ENCODE measurements at places on chromosomes 16 and 17. TPM values are rescaled to one million over a fixed set of nuclear protein-coding genes. Genes with fewer than 3 reads are reported as not detected.

The NSMCE1 gene
- total RNA-seq: 34.6 TPM

The TMC7 gene
- 4.2 TPM for total RNA-seq

The CCNF gene
- total RNA-seq: 3.6 TPM

The FBXL16 gene
- total RNA-seq: 0.18 TPM

DNA sequence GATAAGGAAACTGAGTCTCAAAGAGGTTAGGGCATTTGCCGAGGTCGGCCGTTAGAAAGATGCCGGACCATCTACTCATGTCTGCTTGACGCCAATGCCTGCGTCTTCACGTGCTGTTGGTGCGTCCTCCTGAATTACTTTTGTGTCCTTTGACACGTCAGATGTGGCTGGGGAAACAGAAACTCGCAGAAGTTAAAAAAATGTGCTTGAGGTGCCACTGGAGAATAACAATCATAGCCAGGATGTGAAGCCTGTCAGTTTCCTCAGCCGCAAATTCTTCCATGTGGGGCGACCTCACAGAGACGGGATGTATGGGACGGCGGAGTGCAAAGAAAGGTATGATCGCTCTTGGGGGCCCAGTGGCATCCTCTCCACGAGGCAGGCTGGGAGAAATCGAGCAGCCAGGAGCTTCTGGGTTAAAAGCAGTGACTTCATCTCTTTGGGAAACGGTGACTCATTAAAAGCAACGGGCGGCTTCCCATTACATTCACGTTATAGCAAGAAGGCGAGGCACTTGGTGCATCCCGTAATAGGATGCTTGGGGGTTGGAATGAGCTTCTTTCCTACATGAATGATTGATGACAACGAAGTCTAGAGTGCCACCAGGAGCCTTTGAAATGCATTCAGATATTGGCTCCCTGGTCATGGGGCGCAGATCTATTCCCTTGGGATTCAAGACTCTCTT is 67.8 kb downstream of the BMERB1 start:
- no peak for DNase-seq

- peak; percentile 79 for DNase-seq
Measured at GRCh38 chr17:50904518-50905459, 38.6 kb upstream of the TOB1 start.

DNA sequence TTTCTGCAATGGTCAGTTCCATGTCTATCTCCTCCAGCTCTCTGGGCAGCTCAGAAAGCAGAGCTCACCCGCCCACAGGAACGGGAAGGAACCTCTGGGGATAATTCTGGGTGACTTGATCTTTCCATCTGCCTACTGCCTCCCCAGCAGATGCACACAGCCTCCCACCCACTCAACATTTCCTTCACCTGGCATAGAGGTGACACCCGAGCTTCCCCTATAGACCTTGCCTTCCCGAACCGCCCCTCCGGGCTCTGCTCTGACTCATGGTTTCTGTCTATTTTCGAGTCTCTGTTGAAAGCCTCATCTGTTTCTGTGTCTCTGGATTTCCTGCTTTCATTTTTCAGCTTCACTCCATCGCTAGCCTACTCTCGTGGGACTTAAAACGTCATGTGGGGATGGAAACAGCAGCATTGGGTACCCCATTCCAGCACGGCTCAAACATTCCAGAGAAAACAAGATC is 11.4 kb downstream of the GGA3 start:
- DNase-seq: no peak

DNA sequence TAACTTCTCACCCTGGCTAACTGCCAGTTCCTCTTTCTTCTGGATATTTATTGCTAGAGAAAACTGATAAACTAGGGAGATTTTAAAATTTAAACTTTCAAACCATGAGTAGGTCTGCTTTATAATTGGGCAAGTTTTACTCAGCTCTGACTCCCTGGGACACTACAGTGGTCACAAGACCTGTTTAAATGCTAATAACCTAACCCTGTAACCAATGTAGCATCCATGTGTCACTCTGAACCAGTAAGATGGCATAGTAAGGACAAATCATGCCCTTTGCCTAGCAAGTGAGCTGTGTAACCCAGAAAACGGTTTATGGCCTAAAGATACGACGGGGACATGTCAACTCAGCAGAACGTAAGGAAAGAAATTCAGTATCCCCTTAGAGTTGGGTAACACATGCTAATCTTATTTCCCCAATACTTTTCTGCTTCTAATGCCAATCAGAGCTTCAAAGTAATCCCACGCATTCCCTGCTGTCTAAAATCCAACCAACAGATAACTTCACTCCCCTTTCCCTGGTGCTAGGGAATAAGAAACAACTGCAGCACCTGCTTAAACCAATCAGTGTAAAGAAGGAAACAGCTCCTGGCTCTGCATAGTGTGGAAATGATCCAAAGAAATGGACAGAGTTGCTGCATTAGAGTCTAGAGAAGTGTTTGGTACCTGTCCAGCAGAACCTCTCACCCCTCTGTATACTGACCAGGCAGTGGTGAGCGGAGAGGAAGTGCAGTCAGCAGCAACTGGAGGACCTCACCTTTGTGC is 85.7 kb downstream of the NCOR1 start:
- no peak for DNase-seq

DNA sequence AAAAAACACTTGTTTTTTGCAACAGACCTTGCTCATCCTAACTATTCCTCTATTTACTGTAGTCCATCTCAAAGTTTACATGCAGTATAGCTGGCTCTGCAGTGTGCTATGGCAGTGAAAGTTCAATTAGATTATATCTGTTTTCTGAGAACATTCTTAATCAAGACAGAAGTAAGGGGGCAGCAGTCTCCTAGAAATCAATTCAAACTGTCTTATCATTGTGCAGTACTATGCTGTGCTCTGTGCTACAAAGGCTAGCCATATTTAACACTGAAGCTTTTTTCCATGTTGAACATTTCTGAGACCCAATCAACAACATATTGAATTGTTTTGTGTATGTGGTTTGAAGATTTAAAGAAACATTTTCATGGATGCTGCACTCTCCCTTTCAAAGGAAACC is 11.4 kb downstream of the NETO2 start:
- no peak for DNase-seq

DNA sequence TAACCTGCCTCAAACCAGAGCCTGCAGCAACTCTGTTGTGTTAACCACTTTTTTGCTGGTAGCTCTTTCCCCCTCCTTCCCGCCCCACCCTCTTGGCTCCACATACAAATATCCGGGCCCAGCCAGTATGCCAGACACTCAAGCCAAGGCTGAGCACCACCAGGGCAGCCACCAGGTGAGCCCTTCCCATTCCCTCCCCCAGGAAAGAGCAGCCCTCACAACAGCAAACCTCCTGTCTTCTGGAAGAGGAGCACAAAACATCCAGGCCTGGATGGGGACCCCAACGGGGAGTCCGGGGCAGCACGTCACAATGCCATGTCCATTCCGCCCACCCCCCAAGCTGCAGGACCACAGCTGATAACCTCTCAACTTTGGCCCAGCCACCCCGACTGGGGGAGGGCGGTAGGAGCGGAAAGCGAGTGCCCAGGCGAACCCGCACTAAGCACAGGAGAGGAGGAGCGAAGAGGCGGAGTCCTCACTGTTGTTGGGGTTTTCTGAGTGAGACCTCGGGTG is 757 bp downstream of the ORMDL3 start:
- peak; percentile 67 for DNase-seq

DNA sequence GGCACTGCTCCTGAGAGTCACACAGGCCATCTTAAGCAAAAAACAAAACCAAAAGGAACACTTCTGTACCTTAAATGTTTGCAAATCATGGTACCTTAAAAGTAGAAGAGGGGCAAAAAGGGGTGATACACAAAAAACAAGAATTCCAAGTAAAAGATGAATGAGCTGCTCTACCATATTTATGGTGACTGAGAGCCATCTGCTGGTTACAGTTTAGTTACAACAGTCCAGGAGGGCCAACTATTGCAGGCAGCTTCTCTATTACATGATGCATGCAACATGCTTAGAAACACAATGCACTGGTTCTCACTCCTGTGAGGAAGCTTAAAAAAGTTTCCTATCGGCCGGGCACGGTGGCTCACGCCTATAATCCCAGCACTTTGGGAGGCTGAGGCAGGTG is 53.5 kb downstream of the STX8 start:
- no peak for DNase-seq

GRCh38 chr17:69018022-69018615 is 42.6 kb downstream of the ABCA9 start:
- DNase-seq: no peak

- no peak for DNase-seq
Measured at GRCh38 chr17:74840989-74841666, 18.6 kb downstream of the GRIN2C start.

- no peak for DNase-seq
Measured at GRCh38 chr17:3909257-3909656, 7.0 kb downstream of the P2RX1 start.

- DNase-seq: no peak
Measured at GRCh38 chr17:78459696-78460095, 81.2 kb downstream of the PGS1 start.

Measured in aorta (tissue), 5 donors.